ENCODE measurements at places on chromosomes 7 and 10.

- no peak for DNase-seq
Observed at GRCh38 chr10:58980826-58981415, 195.5 kb upstream of the PHYHIPL start.

DNA sequence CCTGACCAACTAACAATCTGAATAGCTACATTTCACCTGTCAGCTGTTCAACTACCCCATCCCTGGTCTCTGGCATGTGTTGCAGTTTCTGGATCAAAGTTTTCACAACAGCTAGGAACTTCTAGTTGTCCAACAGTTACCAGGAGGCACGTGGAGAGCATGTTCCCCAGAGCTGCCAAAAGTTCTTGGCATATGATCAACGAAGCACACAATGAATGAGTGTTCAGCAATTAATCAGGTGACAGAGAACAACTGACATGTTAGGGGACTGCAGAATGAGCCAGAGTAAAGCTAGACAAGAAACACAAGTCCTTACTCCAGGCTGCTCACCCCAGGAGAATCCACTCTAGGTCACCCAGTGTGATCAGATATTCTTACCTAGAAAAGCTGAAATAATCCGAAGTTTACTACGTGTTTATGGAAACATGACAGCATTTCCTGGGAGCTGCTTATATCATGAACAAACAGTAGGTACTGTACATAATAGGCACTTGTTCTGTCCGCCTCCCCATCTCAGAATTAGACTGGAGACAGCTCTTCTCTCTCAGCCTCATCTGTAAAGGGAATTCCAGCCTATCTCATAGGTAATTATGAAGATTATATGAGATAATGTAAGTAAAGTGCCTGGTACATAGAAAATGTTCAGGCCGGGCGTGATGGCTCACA lies 50.6 kb downstream of the ZNF438 start:
- no peak for DNase-seq

- no peak for DNase-seq
Observed at GRCh38 chr10:89373916-89374711, 3.7 kb upstream of the IFIT1B start.

DNA sequence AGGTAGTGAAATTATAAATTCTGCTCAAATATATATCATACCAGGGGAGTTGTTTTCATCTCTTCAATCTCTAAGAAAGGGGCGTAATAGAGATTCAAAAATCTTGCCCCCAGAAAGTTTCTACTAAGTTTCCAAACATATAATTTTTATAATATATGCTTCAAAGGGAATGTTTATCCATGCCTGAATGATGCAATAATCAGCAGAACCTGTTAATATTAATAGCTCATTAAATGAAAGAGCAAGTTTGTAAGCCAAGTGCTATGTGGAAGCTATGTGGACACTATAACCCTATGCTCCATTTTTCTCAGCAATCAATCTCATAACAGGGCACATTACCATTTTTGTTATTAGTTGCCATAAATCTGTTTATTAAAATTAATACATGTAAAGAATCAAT lies 25.3 kb downstream of the VPS41 start:
- DNase-seq, result no peak

- no peak for DNase-seq
Observed at GRCh38 chr7:129773328-129773731, 161.8 kb downstream of the NRF1 start.

GRCh38 chr7:82244947-82245517 lies 198.5 kb downstream of the CACNA2D1 start:
- no peak for DNase-seq

DNA sequence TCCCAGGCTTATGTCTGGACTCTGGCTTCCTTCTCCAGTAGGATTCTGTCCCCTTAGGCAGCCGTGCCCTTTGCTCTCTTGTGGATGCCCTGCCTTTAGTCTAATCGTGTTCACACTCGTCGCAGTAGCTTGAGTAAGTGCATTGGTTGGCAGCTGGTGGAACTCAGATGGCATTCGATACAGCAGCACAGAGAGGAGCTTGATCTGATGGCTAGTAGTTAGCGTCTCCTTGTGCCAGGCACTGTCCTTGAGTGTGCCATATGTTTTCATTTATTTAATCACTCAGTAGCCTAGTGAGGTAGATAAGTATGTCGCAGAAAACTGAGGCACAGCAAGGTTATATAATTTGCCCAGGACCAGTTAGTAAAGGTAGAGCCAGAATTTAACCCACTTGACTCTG lies 18.2 kb upstream of the PARP12 start:
- no peak for DNase-seq

- DNase-seq, result no peak
Observed at GRCh38 chr10:121435099-121435875, 163.0 kb downstream of the FGFR2 start.

DNA sequence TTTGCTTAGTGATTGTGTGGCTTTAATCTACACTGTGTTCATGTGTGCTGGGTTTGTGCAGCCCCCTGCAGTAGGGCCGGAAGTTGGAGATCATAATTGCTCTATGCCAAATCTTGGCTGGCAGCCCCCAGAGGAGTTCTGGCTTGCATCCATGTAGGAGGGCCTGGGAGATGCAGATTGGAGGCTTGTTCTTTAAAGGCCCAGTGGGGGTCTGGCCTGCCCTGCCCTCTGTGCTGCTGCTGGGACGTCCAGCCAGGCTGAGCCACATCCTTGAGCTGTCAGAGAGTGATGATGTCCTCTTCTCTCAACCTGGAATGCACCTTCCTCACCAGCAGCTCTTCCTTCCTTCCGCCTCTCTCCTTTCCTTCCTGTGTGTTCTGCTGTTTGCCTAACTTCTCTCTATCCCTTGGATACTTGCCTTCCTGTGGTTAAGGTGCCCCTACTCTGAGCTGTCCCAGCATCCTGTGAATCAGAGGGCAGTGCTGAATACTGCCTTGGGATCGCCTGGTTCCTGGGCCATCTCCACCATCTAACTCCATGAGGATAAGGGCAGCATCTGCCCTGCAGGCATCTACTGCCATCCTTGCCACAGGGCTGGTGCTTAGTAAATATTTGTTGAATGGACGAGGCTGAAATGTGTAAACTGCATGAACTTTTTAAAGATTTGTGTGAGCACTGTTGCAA lies 30.2 kb downstream of the DOCK1 start:
- DNase-seq, result no peak

GRCh38 chr10:35335133-35336083 lies 901 bp upstream of the CCNY start:
- DNase-seq, result peak; percentile 6

DNA sequence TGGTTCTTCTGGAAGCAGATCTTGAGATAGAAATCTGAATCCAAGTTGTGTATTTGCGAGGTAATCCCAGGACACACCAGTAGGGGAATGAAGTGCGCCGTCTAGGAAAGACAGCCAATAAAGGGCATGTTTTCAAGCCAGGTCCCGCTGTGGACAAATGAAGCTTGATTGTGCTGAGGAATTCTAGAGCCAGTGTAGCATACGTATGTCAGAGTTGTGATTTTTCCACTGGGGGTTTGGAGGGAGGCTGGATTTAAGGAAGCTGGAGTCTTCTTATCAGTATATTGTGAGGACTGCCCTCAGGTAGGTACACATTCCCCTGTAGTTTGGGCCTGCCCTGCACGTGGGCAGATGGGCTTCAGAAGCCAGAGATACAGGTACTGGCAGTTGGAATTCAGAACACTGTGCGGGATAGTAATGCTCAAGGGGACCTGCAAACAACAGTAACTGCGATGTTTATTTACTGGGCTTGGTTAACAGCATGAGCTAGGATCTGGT lies 50.9 kb downstream of the GALNT11 start:
- peak; percentile 6 for DNase-seq

DNA sequence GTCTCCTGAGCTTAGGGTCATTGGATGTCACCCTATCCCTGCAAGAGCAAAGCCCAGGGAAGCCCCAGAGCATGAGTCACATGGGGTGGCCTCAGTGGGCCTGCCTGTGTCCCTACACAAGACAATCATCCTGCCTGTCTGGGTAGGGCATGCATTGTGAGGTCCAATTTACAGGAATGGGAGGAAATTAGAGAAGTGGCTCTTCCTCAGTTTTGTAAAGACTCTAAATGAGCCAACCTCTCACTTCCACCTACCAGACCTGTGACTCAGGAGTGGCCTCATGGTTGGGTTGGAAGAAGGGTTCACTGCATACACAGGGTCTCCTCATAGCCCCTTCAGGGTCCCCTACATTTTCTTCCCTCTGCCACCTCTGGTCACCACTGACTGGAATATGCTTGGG lies 43.6 kb upstream of the SMNDC1 start:
- no peak for DNase-seq

GRCh38 chr7:152860310-152860709 lies 100.8 kb downstream of the ACTR3B start:
- DNase-seq, result no peak

DNA sequence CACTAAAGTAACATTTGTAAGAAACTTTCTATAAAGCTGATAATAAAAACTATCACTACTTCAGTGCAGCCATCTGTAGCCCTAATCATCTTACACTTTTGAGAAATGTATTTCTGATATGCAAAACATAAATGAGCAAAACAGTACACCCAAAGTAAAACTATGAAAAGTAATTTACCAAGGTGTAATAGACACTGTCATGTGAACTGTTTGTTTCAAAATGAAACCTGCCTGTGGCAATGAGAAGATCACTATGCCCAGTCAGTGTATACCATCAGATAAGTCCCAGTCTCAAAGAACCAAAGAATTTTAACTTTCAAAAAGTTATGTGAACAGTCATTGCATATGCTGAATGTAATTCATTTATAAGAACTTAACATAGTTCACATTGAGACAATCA lies 398.1 kb downstream of the CDC14C start:
- no peak for DNase-seq

DNA sequence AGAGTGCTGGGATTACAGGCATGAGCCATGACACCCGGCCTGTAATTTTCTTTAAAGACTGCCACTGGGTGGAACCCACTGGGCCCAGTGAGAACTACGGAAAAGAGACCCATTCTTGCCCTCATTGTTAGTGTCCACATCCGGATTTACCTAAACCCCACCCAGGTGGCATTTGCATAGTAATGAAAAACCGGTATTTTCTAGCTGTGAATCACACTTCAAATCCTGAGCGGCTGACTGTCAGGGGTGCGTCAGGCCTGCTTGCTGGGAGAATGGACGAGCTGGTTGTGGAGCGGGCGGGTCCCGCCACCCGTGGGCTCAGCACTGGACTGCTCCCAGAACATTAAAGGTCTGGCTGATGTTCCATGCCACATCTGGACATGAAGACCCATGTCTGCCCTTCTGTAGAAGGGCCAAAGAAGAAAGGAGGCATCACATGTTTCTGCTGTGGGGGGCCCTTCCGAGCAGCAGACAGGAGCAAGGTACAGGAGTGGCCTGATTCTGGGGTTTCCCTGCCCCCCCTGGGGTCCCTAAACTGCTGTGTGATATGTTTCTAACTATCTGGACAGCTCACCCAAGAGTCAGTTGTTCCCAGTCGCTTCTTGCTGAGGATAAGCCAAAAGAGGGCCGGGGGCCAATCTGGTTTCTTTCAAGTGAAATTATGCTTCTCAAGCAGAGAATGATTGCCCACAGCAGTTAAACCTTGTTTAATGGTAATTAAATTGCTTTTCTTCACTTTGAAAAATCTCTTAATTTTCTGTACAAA lies 46.4 kb downstream of the KIAA1217 start:
- no peak for DNase-seq

DNA sequence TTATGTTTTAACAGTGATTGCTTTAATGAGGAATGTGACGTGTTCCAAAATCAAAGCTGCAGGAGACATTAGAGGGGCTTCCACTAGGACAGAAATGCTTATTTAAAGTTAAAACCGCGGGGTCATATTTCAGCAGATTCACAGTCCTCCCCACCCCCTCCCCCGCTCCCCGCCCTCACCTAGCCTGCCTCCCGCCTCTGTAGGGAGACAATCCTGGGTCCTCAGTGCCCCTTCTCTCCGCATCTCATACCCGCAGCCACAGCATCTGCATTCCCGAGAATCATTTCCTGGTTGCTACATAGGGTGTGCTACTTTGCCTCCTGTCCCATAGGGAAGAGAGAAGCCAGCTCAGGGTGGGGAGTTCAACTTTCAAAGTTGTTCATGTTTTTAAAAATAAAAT lies 3.1 kb upstream of the DRGX start:
- DNase-seq, result no peak

DNA sequence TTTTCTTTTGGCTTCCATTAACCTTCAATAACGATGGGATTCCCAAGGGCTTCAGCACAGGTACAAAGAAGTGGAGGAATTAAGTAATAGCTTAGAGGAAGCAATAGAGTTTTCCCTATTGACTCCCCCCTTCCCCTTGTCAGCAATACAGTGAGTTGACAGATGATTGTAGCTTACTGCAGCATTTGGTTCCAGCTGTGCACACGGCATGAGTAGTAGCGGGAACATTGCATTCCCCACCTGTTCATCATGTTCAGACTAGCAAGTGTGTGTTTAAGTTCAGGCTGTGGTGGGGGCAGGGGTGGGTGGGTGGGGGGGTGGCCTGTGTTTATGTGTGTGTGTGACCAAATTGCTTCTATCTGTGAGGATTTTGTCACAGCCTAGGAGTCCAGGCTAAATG lies 4.6 kb upstream of the ADRA2A start:
- no peak for DNase-seq

DNA sequence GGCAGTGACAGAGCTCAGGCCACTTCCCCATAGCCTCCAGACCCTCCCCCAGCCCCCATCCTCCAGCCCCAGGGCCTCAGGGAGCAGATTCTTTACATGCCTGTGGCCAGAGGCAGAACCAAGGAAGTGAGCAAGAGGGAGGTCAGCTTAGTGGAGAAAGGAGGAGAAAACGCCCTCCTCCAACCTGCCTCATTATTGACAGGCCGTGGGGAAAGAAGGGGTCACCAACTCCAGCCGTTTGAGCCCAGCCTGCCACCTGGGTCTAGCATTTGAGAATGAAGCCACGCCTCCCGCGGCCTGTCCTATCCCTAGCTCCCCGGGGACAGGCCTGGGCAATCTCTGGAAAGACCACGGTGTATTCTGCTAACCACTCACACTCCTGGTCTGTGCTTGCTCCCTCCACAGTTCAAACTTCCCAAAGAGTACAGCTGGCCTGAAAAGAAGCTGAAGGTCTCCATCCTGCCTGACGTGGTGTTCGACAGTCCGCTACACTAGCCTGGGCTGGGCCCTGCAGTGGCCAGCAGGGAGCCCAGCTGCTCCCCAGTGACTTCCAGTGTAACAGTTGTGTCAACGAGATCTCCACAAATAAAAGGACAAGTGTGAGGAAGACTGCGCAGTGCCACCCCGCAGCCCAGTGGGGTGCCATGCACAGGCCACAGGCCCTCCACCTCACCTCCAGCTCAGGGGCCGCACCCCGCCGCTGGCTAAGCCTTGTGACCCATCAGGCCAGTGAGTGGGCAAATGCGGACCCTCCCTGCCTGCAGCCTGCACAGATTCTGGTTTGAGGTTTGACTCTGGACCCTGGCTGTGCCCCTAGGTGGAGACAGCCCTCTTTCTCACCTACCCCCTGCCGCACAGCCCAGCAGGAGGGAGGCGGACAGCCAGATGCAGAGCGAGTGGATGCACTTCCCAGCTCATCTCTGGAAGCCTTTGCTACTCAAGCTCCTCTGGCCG lies 14.3 kb upstream of the TRIM8 start:
- no peak for DNase-seq

Measured in naive thymus-derived CD8-positive, alpha-beta T cell (primary cell).